Esophagus squamous epithelium (tissue), 5 donors: ENCODE measurements at places on chromosomes 13 and 19.

- no peak for DNase-seq
Observed at GRCh38 chr19:6730153-6730804, 7.1 kb downstream of the GPR108 start.

DNA sequence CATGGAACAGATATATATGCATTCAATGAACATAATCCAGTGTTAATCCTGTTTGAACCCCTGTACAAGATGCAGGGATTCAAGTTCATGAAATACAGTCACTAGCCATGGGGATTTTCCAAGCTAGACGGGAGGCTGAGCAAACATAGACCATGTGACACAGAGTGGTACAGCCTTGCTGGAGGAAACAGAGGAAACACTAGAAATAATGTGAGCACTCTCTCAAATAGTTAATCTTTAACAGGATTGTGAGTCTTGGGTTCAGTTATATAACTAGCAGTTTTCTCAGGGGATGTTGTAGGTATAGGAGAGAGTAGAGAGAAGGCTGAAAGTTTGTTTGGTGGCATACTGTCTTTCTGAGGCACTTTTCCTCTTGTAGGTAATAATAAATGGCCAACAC is 13.9 kb upstream of the LGALS16 start:
- DNase-seq, result no peak

DNA sequence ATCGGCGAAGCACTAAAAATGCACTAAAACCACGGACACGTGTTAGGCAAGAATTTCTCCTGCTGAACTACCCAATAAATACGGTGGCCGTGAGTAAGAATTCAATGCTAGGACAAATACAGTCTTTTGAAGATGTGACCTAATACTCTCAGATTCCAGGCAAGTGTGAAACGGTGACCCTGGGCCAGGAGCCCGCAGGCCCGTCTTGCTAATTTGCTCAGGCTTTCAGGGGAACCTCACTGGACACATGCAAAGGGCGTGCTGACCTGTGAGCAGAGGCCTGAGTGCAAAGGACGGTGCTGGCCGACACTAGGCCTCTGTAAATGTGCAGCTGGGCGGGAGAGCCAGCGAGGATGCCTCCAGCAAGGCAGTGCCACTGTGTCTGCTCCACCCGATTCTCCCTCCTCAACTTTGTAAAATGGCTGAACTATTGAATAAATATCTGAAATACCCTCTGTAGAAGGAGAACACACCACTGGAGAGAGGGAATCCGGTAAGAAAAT is 70.1 kb downstream of the STK24 start:
- no peak for DNase-seq

DNA sequence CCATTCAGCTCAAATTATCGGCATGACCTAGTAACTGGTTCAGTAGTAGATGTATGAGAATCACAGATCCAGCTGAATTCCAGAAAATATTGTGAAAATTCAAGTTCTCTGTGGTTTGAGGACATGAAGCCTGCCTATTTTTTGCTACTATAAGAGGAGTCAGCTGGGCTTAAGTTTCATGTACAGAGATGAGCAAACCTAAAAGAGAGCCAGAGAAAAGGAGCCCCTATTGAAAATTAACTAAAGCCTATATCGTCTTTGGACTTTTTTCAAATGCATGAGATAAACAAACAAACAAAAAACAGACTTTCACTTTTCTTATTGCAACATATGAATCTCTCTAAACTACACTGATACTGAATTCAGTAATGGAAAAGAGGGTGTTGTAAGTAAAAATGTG is 106.8 kb upstream of the SPRY2 start:
- no peak for DNase-seq

- DNase-seq, result no peak
Observed at GRCh38 chr13:50268500-50268899, 253.3 kb downstream of the KCNRG start.
